ENCODE measurements at places on chromosomes 16 and 17.

DNA sequence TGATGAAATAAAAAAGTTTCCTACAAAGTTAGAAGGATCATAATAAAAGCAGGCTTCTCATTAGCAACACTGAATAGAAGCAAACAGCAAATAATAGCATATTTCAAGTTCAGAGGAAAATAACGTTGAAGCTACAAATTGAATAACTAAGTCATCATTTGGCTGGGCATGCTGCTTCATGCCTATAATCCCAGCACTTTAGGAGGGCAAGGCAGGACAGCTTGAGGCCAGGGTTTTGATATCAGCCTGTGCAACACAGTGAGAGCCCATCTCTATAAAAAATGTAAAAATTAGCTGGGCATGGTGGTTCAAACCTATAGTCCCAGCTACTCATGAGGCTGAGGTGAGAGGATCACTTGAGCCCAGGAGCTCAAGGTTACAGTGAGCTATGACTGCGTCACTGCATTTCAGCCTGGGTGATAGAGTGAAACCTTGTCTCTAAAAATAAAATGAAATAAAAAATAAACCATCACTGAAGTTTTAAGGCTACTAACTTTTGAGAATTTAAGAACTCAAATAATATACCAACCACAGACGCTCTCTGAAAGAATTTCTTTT, 25.5 kb downstream of the NCOR1 start:
- no peak for DNase-seq

DNA sequence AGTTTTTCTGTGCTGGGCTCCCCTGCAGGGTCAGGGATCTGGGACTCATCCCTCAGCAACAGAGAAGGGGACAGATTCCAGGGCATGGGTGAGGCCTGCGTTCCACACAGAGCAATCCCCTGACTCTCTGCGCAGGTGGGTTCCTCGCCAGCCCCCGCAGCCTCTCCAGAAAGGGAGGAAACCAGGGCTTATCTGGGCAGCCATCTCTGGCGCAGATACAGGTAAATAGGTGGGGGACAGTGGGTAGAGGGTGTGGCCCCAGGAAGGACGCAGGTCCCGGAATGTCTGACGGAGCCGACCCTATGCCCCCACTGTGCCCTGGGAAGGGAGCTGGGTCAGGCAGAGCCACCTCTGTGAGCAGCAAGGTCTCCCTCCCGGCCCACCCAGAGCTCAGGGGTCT, 23.2 kb downstream of the PIEZO1 start:
- no peak for DNase-seq

DNA sequence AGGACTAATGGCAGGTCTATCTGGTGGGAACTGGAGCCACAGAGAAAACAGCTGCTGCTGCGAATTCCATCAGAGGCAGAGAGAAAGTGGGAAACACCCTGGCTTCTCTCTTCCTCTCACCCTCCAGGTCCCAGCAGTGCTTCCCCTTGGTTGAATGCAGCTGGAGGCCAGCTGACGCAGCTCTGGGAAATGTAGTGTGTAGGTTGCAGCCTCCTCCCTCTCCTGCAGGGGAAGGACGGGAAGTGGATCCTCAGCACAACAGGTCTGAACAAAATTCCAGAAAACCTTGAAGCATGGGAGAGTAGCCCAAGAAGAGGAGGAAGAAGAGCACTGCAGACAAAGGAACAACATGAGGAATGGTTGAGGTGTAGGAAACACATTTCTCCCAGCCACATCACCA, 67.8 kb upstream of the MMP2 start:
- no peak for DNase-seq

DNA sequence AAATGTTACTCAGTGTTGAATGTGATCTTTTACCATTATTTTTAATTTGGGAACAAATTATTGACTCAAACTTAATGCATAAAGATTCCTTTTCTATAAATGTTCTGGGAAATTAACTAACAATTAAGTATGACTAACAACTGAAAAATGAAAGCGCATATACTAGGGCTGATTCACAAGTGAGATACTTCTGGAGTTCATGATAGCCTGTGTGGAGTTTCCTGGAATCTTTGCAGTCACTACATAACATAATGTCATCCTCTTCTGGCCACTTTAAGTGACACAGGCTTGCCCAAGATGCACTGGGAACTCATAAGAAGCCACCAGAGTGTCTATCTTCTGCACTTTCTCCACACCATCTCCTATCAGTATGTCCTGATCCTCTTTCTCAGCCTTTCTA, 450.3 kb upstream of the CDH11 start:
- no peak for DNase-seq

- no peak for DNase-seq
These were observed 23.6 kb downstream of the ADAD2 start for GRCh38 chr16:84214451-84215066.

DNA sequence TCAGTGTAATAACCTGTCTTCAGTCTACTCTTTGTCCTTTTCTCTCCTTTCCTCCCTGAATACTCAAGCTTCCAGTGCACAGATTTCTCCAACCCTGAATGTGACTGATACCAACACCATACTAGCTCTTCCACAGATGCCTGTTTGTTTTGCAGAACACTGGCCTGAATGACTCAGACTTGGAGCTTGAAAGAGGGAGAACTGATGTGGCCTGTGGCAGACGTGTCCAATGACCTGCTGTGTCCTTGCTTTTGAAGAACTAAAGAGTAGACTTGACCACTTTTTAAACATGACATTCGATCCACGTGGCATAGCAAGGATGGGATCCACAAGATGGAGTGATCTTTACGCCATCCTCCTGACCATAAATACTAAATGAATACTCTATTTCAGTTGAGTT, 361.0 kb downstream of the WWOX start:
- DNase-seq, result no peak

GRCh38 chr17:82201498-82201910, 11.1 kb downstream of the CCDC57 start:
- no peak for DNase-seq

DNA sequence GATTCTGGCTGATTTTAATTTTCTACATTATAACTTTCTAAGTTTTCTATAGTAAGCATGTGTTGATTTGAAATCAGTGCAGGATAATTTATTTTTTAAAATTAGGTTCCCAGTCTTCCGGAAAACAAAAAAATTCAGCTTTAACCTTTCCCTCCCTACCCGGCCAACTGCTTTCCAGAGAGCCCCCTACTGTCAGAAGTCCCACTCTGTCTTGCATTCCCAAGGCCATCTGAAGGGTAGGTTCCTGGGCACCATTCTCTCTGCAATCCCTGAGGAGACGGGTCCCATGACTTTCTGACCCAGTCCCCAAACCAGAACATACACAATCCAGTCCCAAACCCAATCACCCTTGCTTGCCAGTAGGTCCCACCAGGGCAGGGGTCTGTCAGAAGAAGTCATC, 200.3 kb downstream of the CYLD start:
- DNase-seq, result no peak

GRCh38 chr16:57648125-57648524, 19.7 kb downstream of the ADGRG1 start:
- DNase-seq, result no peak

- DNase-seq, result no peak
These were observed 50.4 kb upstream of the HS3ST2 start for GRCh38 chr16:22763437-22764080.

DNA sequence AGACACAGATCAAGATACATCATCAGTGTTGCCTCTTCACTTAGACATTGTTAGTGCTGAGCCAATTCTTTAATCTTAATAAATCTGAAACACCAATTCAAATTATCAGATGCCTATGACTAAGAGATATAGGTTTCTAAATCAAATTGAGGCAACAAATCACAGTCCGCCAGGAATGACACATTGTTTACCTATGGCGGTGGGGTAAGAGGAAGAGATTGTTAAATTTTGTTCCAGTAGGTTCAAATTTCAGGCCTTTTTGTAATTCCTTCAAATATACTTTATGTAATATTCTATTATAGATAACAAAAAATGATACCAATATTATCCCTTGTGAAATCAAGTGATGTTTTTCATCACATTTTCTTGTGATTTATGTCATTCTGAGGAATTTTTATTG, 145.9 kb downstream of the CDH8 start:
- DNase-seq, result no peak

- DNase-seq, result no peak
These were observed 77.5 kb upstream of the DYNLRB2 start for GRCh38 chr16:80463326-80463725.

DNA sequence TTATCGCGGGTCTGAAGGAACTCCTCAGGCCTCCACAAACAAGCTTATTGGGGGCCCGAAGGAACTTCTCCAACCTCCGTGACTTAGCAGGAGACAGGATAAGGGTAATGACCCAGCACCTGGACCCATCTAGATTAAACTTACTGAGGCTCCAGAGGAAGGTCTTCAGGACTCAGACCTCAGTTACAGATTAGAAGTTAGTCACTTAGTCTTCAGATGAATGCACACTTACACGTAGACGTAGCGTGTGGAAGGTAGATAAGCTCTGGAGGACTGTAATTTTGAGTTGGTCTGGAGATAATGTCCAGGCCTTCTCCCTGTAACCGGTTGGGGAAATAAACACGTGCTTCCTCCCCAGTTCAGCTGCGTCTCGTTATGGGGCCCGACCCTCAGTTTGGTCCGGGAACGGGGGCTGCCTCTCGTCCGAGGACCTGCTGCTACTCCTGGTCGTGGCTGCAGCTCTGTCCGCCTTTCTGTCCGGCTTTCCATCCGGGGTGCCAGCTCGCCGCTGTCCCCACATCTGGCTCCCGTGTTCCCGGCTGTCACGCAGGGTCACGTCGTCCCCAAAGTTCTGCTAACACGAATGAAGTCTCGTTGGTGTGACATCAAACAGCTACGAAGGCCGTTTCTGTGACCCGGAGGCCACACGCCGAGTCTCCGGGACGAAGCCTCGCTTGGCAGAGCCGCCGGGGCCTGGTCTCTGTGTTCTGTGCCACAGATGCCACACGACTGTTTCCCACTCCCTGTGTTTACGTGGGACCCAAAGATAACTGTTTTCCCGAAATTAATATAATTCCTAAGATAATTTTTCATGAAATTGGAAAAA, 11.8 kb upstream of the SECTM1 start:
- no peak for DNase-seq

DNA sequence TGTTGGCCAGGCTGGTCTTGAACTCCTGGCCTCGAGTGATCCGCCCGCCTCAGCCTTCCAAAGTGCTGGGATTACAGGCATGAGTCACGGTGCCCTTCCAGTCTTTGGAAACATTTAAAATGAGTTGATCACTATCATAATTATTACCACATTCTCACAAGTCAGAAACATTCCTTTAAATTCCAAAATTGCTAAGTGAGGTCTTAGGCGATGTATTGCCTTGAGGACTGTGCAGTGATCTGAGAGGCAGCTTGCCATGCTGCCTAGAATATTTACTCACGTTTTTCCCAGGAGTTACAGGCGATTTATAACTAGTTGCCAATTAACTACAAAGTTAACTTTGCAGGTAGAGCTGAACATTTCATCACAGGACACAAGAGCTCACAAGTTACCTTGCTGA, 5.7 kb upstream of the ATXN1L start:
- no peak for DNase-seq

DNA sequence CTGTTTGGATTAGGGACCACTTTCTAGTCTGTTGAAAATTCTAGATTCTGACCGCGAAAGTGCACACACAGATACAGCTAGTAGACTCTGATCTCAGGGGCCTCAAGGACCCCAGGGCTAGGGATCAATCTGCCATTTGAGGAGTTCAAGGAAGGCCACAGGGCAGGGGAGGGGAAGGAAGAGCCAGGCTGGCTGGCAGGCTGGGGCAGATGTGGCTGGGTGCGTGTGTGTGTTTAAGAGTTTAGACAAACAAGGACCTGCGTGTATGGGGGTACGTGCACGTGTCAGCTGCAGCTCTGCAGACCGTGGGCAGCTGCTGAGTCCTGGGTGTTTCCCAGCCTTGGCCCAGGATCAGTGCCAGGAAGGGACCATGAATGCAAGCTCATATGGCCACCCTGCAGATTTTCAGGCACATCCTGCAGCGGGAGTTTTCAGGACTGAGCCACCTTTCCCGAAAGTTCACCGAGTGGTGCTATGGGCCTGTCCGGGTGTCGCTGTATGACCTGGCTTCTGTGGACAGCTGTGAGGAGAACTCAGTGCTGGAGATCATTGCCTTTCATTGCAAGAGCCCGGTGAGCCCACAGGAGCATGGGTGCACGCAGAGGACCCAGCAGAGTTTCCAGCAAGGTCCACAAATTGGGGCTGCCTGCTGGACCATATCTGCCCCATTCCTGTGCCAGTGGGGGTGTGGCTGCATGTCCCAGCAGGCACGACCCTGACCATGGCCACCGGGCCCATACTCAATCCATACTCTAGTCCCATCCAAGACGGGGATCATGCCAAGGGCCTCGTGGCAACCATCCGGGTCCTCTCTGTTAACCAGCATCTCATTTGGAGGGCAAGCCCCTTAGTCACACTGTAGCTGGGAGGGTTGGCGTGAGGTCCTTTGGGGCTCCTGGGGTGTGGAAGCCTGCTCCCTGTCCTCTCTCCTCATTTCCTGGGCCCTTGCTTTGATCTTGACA, 10.6 kb downstream of the TRPV2 start:
- DNase-seq, result no peak

DNA sequence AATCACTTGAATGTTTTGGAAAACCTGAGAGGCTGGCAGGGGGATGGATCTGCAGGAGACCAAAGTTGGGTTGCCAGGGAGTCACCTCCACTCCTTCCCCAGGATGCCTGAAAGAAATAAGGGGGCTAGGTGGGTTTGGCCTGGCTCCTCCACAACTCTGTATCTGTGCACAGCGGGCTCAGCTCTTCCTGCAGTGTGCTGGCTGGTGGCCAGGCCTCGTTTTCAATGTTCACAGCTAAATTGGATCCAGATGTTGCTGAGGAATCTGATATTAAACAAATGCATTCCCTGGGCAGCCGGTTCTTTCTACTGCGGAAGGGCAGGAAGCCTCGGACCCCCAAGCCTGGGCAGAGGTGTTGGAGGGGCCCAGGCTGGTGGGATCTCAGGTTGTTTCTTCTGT, 106.2 kb downstream of the N4BP1 start:
- DNase-seq, result no peak

DNA sequence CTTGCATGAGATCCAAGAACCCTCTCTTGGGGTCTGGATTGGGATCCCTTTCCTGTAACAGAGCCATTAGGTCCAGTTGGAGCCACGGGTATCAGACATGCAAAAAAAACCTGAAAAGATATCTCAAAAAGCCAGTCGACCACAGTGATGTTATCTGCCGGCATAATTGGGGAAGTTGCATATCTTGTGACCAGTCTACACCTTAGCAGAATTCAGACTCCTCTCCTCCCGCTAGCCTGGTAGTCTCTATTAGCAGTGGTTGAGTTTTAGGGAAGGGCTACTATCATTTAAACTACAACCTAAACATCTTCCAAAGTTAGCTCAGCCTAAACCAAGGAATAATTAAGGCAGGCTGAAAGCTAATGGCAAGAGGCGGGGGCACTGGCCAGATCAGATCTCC, 16.2 kb upstream of the PSMD7 start:
- DNase-seq, result no peak

DNA sequence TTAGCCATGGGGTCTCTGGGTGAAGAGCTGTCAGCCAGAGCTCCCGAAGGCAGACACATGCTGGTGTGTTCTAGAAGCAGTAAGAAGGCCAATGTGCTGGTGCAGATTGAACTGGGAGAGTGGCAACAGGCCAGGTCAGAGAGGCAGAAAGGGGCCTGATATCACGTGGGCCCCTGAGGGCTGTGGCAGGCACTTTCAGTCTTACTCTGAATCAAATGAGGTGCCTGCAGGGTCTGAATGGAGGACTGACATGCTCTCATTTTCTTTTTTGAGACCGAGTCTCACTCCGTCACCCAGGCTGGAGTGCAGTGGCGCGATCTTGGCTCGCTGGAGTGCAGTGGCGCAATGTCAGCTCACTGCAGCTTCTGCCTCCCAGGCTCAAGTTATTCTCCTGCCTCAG, 293.8 kb downstream of the ABCC12 start:
- no peak for DNase-seq

Measured in activated naive CD4-positive, alpha-beta T cell treated with anti-CD3 and anti-CD28 coated beads, Interleukin-2, amount 50 U/mL, for 16 hours (primary cell).